ENCODE measurements at places on chromosomes 2 and 18. TPM values are rescaled to one million over a fixed set of nuclear protein-coding genes. Genes with fewer than 3 reads are reported as not detected.

The GBX2 gene
- total RNA-seq = 6.4 TPM

The CCDC148 gene
- total RNA-seq = not detected

The NPPC gene
- not detected for total RNA-seq

The TSPYL6 gene
- not detected for total RNA-seq

The GRP gene
- total RNA-seq = not detected

The CYBRD1 gene
- total RNA-seq = 61.7 TPM

The ZNF396 gene
- 0.53 TPM for total RNA-seq

The DNAH6 gene
- not detected for total RNA-seq

The TRIP12 gene
- 258 TPM for total RNA-seq

The IL18RAP gene
- total RNA-seq = not detected

The G6PC2 gene
- not detected for total RNA-seq

The CENPA gene
- total RNA-seq = 28.3 TPM

The MC5R gene
- not detected for total RNA-seq

The POTEC gene
- total RNA-seq = not detected

The REG3G gene
- not detected for total RNA-seq

The LCT gene
- total RNA-seq = not detected

The KIAA2012 gene
- not detected for total RNA-seq

The CCT7 gene
- 655 TPM for total RNA-seq

The LYPD1 gene
- 66.5 TPM for total RNA-seq

The SERPINB4 gene
- total RNA-seq = not detected

The TLX2 gene
- total RNA-seq = not detected

The FAM237A gene
- not detected for total RNA-seq

The HOXD13 gene
- not detected for total RNA-seq

The RUFY4 gene
- total RNA-seq = not detected

The HSPE1 gene
- 115 TPM for total RNA-seq

The LGALSL gene
- total RNA-seq = 2.7 TPM

The FOXI3 gene
- not detected for total RNA-seq

The MAPK4 gene
- not detected for total RNA-seq

The WDFY1 gene
- 154 TPM for total RNA-seq

The SCN7A gene
- total RNA-seq = not detected

The CHST9 gene
- not detected for total RNA-seq

The TUBA3E gene
- not detected for total RNA-seq

The RABL2A gene
- 6.1 TPM for total RNA-seq

The LONRF2 gene
- total RNA-seq = not detected

The CCDC74A gene
- total RNA-seq = 3.8 TPM

The ST8SIA5 gene
- total RNA-seq = not detected

The TMEM163 gene
- 2.2 TPM for total RNA-seq

The ALPP gene
- not detected for total RNA-seq

The NGEF gene
- 0.14 TPM for total RNA-seq

The TEX44 gene
- not detected for total RNA-seq

The FTCDNL1 gene
- total RNA-seq = 0.73 TPM

The NEU2 gene
- not detected for total RNA-seq

The DTNA gene
- total RNA-seq = 5.7 TPM

The ZBTB7C gene
- not detected for total RNA-seq

The LYPD6B gene
- total RNA-seq = not detected

The CCDC85A gene
- total RNA-seq = 16.2 TPM

The CETN1 gene
- total RNA-seq = not detected

The SLC30A3 gene
- 0.11 TPM for total RNA-seq

The RNF125 gene
- total RNA-seq = 0.60 TPM

The MALL gene
- total RNA-seq = 72.2 TPM

The PPIG gene
- total RNA-seq = 24.2 TPM

All from pulmonary artery endothelial cell (primary cell).